CD4-positive, alpha-beta T cell treated with Interleukin-6 for 4 hours (primary cell): ENCODE measurements at places on chromosomes 3 and 15.

DNA sequence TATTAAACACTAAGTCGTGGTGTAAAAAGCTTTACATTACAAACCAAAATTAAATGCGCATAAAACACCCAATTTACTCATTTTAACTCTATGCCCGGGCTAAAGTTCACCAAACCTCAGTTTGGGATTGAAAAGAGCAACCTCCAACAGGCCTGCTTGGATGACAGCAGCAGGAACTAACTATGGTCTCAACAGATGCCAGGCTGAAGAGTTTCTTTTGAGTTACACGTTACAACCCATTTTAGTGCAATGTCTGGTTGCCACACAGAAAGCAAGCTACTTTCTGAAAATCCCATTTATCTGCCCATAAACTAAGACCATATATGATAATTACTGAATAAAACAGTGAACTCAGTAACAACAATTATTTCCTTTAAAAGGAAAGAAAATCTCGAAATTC is 2.2 kb downstream of the SATB1 start:
- DNase-seq: no peak

GRCh38 chr3:195896361-195897080 is 11.8 kb downstream of the TNK2 start:
- no peak for DNase-seq

DNA sequence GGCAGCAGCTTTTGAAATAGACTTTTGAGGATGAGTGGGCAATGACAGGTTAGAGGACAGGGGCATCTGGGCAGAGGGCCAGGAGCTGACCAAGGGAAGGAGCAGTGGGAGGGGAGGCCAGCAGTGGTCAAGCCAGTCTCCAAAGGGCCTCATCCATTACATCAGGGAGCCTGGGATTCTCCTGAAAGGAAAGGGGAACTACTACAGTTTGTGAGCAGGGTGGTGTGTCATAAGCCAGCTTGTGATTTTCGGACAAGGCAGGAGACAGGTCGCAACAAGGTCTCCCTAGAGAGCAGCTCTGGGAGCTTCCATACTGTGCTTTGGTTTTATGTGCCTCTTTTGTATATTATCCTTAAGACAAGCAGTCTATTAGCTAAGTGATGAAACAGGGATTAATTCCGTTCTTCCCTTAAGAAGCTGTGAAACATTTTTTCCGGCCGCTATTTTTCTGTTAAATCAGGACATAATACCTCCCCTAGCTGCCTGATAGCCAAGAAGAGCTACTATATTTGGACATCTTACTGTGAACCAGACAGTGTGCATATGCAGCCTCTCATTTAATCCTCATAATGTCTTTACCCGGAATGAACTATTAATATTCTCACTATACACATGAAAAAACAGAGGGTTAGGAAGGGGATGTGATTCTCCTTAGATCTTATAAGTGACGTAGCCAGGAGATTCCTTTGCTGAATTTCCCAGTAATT is 46.4 kb downstream of the C2CD4B start:
- DNase-seq: no peak

GRCh38 chr3:32841867-32842470 is 24.2 kb downstream of the TRIM71 start:
- DNase-seq: no peak

GRCh38 chr15:34109797-34110663 is 8.1 kb downstream of the PGBD4 start:
- no peak for DNase-seq

GRCh38 chr3:96803870-96804269 is 10.5 kb upstream of the EPHA6 start:
- no peak for DNase-seq

DNA sequence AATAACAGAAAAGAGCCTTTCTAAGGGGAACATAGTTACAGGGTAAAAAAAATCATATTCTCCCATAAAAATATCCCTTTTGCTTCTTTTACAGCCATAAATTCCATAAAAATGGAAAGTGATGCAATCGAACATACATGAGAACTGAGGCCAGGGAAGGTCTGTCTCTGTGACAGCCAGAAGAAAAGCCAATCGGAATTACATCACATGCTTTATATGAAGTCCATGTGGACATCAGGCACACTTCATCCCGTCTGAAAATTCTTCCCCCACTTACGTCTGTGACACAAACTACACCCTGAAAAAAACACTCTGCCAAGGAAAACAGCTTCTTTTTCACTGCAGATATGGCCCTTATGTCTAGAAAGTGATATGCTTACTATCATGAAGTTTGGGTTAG is 323.5 kb downstream of the ERC2 start:
- no peak for DNase-seq

- DNase-seq: no peak
Measured at GRCh38 chr3:12774619-12775018, 15.6 kb upstream of the TMEM40 start.

GRCh38 chr3:186381424-186382216 is 19.6 kb upstream of the DGKG start:
- no peak for DNase-seq

DNA sequence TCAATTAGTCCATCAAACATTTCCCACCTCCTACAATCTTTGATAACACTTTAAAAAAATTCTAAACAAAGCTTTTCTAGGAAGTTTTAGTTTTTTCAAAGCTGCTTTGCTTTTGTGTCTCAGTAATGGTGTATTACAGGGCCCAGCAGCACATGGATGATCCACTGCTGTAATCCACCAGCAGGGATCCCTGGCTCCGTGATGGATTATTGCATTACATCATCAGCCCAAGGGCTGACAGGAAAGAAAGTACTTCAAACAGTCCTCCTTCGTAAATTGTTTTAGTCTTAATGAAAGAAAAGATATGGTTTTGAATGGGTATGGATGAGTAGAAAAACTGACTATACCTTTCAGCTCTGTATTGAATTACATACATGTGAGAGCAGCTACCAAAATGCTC is 688.9 kb upstream of the NAALADL2 start:
- DNase-seq: no peak

DNA sequence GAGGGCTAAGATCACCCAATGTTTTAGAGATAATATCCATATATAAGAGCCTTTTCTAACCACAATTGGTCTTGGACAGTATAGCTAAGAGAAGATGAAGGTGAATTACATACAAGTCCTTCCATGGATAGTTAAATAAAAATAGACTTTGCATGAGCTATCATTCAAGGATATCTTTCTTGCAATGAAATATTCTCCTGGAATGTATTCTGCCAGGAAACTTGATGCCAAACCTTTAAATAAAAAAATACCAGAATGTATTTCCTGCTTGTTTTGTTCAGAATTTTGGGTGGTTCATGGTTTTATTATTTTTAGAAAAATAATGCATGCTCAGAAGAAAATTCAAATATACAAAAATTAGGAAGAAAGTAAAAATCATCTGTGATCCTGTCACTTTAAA is 88.8 kb upstream of the PPIB start:
- DNase-seq: no peak

GRCh38 chr3:112379020-112379690 is 46.2 kb downstream of the CD200 start:
- no peak for DNase-seq

DNA sequence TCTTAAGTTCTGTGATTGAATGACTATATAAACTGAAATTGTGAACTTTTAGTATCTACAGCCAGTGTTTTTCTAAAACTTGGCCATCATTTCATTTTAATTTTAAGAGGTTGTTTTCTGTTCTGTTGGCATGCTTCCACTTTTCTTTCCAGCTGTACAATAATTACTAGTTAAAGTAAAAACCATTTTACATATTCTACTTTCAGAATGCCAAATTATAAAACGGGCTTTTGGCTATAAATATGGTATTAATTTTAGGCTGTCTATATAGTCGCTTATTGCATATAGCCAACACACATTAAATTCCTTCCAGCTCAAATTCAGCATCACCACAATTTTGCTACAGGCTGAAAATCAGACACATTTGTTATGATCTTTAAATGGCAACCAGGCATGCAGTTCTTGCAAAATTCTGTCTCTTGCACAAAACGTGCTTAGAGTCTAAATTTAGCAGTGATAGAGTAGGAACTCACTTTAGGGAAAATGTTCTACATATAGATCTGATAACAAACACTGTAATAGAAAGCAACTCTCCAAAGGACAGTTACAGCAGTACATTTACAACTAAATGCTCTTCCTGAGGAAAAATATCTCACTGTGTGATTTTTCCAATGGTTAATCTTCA is 81.1 kb downstream of the BTD start:
- DNase-seq: no peak
